Mesenchymal stem cell (in vitro differentiated cells and primary cell): ENCODE measurements at places on chromosomes 16 and 17.

DNA sequence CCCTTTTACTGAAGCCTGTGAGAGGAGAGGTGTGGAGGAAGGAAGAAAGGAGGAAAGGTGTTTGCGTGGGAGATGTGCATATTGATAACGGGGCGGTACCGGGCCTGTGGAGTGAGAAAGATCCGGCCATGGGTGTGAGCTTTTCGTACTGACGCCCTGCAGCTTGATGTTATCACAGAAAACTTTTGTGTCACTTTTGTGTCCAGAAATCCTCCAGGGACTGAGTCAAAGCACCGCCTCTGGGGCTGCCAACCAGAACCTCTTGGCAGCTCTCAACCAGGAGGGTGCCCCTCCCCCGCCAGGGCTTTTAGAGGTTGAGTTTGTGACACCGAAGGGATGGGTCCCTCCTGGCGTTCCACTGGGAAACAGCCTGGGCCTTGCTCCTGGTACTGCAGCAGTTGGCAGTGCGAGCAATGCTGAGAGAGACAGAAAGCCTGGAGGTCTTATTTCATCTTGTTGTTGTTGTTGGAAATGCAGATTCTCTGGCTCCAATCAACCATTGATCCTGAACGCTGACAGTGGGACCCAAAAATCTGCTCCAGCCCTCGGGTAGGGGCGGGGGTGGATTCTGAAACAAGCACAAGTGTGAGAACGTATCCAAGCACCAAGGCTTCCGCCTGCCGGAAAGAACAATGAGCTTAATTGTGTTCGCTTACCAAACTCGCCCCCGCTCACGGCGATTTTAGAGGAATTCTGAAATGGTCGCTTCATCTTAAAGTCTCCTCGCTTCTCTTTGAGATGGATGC, 65.0 kb downstream of the CRISPLD2 start:
- no peak overlapping the region for H3K27ac ChIP-seq
- DNase-seq: no peak
- H3K27me3 ChIP-seq: no peaks in the 10 kb centered on the region
- H3K36me3 ChIP-seq: no peaks in the 10 kb centered on the region

DNA sequence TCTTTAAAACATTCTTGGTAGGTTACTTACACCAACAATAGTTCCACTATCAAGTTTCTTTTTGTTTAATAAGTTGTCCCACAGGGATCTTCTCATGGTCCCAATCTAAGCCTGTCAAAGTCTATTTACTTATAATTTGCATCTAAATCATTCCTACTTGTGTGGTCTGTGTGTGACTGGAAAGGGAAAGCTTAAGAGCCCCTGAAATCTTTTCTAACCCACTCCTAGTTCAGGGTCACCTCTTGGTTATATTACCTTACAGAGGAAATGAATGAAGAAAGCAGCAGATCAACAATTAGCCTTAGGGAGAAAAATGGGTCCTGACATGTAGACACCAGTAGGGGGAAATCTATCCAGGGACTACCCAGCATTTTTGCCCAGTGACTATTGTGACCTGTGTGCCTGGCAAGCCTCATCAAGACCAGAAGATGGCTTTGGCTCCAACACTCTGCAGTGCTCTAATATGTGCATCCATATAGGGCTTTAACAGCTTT, 110.4 kb upstream of the HAS3 start:
- H3K4me3 ChIP-seq: no peak overlapping the region
- peak overlapping the region; percentile 99 for H3K27ac ChIP-seq
- H3K36me3 ChIP-seq: no peaks in the 10 kb centered on the region
- H3K27me3 ChIP-seq: no peaks in the 10 kb centered on the region

DNA sequence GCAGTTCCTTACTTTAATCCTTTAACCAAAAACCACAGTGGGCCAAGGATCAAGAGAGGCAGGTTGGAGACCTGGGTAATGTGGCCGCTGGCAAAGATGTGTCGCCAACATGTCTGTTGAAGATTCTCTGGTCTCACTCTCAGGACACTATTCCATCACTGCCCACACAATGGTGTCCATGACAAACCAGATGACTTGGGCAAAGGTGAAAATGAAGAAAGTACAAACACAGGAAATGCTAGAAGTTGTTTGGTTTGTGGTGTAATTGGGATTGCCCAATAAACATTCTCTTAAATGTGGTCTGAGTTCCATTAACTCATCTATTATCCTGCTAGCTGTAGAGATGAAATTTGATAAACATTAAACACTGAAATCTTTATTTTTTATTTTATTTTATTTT, 43.3 kb downstream of the SALL1 start:
- no peak overlapping the region for H3K4me3 ChIP-seq
- peaks cover 47% of the 10 kb centered on the region for H3K27me3 ChIP-seq

DNA sequence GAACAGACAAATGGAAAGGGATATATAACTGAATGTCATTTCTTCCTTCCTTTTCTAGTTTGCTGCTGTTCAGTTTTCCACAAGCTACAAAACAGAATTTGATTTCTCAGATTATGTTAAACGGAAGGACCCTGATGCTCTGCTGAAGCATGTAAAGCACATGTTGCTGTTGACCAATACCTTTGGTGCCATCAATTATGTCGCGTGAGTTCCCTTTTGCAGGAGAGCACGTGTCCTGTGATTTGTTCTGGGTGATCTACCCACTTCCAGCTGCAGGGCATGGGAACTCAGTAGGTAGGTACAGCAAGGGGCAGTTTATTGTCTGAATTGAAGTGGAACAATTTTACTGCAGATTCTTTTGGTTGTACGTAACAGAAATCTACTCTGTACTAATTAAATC, 8.8 kb downstream of the ITGAL start:
- no peaks in the 10 kb centered on the region for H3K4me1 ChIP-seq
- no peak overlapping the region for H3K27ac ChIP-seq
- no peak for DNase-seq
- H3K27me3 ChIP-seq: peaks cover 44% of the 10 kb centered on the region

DNA sequence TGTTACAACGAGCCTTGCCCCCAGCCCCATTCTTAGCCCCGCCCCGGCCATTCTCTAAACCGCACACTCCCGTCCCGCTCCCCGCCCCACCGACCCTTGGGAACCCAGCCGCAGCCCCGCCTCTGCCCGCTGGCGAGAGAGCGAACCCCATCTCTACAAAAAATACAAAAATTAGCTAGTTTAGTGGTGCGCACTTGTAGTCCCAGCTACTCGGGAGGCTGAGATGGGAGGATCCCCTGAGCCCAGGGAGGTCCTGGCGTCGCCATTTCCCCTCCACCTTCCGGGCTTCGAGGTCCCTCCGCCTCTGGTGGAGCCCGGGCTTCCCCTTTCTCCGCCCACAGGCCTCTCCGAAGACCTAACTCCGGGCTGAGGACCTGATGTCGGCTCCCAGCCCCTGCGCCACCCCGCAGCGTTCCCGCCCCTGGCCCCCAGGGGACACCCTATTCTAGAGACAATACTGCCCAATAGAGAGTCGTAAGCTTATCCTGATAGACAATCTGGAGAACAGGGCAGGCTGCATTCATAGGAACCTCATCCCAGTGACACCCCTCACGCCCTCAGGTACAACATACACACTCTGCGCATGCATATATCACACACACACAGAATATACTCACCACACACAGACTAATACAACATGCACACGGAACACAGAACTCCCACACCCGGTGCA, 480 bp upstream of the PROCA1 start:
- H3K4me3 ChIP-seq: no peak overlapping the region
- no peaks in the 10 kb centered on the region for H3K27me3 ChIP-seq
- H3K36me3 ChIP-seq: peaks cover 42% of the 10 kb centered on the region
- peak; percentile 55 for DNase-seq
- peaks cover 23% of the 10 kb centered on the region for H3K4me1 ChIP-seq
- no peak overlapping the region for H3K27ac ChIP-seq

DNA sequence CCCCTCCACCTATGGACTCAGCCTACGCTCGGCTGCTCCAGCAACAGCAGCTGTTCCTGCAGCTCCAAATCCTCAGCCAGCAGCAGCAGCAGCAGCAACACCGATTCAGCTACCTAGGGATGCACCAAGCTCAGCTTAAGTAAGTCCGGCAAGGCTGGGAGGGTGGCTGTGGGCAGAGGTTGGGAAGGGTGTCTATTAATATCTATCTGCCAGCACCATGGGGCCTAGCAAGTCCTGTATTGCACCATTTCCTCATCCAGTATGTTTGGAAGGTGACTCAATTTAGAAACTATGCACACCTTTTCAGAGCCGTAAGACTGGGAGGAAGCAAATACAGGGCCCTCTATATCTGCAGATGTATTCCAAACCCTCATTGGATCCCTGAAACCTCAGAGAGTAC, 45.0 kb upstream of the ARHGAP44 start:
- H3K27ac ChIP-seq: no peak overlapping the region
- H3K36me3 ChIP-seq: no peaks in the 10 kb centered on the region
- peaks cover 6% of the 10 kb centered on the region for H3K4me1 ChIP-seq
- H3K27me3 ChIP-seq: peaks cover 3% of the 10 kb centered on the region

DNA sequence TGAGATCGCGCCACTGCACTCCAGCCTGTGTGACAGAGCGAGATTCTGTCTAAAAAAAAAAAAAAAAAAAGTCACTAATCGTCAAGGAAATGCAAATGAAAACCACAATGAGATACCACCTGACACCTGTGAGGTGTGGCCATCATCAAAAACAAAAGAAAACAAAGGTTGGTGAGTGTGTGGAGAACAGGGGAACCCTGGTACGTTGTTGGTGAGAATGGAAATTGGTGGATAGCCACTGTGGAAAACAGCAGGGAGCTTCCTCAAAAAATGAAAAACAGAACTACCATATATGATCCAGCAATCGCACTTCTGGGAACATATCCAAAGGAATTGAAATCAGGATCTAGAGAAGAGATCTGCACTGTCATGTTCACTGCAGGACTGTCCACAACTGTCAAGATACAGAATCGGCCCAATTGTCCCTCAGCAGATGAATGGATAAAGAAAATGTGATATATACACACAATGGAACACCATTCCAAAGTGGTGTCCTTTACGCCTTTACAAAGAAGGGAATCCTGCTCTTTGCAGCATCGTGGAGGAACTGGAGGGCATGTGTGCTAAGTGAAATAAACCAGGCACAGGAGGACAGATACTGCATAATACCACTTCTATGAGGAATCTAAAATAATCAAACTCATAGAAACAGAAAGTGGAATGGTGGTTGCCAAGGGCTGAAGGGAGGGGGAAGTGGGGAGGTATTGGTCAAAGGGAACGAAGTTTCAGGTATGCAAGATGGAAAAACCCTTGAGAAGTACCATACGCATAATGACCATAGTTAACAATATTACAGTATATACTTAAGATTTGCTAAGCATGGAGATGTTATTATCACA, 63.5 kb upstream of the PLCG2 start:
- no peaks in the 10 kb centered on the region for H3K27me3 ChIP-seq
- peaks cover 12% of the 10 kb centered on the region for H3K4me1 ChIP-seq
- DNase-seq: no peak

GRCh38 chr17:2419486-2419885, 18.6 kb upstream of the MNT start:
- H3K27me3 ChIP-seq: no peaks in the 10 kb centered on the region
- peaks cover 30% of the 10 kb centered on the region for H3K36me3 ChIP-seq
- no peaks in the 10 kb centered on the region for H3K4me1 ChIP-seq
- no peak for DNase-seq
- H3K4me3 ChIP-seq: no peak overlapping the region
